CD4-positive, alpha-beta T cell treated with Interleukin-10 for 1 hour (primary cell): ENCODE measurements at places on chromosomes 4 and X.

- DNase-seq, result no peak
Measured at GRCh38 chr4:499567-499966, 557 bp downstream of the PIGG start.

DNA sequence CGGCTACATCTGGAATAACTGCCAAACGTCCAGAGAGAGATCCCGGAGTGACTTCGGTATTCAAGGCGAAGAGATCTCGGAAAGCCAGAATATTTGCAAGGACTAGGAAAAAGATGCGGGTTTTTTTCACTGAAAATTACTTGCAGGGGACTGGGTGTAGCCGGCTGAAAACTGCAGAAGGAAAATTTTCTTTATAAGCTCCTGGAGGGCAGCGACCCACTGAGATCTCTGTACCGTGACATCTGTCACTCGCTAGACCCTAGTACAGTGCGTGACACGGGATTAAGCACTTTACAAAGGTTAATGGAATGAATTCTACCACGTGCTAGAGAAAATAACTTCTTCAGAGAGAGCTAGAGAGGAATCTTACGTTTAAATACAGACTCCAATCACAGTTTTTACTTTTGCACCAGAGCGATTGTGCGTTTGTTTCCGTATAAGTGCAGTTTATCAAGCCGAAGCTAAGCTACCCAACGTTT lies 1.1 kb upstream of the LCORL start:
- no peak for DNase-seq

DNA sequence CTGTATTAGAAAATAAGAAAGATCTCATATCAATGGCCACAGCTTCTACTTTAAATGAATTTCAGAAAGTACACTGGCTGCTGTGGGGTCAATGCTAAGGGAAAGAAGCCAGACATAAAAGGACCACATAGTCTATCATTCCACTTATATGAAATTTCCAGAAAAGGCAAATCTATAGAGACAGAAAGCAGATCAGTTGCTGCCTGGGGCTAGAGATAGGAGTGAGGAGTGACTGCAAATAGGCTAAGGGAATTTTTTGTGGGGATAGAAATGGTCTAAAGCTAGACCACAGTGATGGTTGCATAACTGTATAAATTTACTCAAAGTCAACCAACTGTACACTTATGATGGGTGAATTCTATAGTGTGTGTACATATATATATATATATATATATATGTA lies 8.3 kb downstream of the GAB3 start:
- no peak for DNase-seq

GRCh38 chr4:150382028-150382427 lies 199.9 kb upstream of the MAB21L2 start:
- DNase-seq, result no peak

DNA sequence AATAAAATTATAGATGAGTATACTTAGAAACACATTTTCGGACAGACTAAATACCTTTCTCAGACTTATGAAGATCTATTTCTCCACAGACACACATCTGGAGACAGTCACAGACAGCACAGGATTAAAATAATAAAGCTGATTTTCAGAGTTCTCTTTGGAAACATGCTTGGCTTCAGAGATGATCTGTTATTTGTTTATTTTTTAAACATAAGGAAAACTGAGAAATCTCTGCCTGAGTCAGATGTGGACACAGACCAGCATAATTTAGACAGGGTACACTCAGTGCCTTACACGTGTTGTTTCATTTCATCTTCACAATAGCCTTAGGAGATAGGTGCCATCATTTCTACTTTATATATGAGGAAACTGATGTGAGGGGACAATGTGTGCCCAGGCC lies 92.1 kb downstream of the SLC9A7 start:
- DNase-seq, result no peak

- no peak for DNase-seq
Measured at GRCh38 chr4:40581254-40582140, 48.2 kb downstream of the RBM47 start.

GRCh38 chr4:153034681-153035080 lies 98.6 kb downstream of the FHDC1 start:
- DNase-seq, result no peak

DNA sequence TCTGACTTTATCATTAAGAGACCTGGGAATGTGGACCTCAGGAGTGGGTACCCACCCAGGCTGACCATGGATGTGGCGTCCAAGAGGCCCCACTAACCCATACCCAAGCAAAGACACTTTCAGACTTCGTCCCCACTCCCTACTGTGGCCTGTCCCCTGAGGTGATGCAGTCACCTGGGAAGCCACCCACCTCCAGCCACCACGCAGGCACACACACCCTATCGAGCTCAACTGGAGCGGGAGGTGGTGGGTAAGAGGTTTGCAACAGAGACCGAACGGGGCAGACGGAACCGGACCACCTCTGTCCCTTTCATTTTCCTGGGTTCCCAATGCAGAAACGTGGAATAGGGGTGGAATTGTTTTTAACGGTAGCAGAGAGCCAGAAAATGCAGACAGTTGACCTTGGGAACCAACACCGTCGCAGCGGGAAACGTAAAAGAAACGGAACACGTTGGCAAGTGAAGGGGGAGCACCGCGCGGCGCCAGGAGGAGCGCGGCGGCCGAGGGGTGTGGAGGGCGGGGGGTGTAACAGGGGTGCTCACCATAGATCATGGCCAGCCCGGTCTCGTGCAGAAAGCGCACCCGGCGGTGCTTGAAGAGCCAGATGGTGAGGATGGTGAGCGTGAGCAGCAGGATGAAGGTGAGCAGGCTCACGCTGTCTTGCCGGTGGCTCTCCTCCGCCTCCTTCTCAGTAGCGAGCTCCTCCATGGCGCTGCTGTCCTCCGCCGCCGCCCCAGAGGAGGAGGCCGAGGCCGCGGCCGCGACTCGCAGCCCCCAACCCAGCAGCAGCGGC lies 559 bp downstream of the SLC9A7 start:
- peak; percentile 0 for DNase-seq

DNA sequence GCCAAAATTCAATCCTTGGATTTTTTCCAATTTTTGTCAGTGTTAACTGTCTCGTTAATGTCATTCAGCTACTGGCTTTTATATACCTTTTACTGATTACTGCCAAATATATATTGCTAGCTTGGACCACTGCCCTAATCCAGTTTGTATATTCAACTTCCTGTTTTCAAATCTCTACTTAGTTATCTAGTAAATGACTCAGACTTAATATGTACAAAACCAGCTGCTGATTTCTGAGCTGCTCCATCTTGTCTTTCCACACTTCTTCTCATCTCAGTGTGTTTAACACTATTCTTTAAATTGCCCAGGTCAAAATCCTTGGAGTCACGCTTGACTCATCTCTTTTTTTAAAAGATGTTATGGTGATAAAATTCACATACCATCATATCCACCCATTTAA lies 1196.7 kb downstream of the RAPGEF2 start:
- DNase-seq, result no peak

GRCh38 chr4:95821867-95822266 lies 18.0 kb upstream of the PDHA2 start:
- no peak for DNase-seq

- no peak for DNase-seq
Measured at GRCh38 chr4:147286846-147287587, 193.9 kb upstream of the EDNRA start.

- no peak for DNase-seq
Measured at GRCh38 chr4:71221510-71222466, 117.0 kb upstream of the SLC4A4 start.

DNA sequence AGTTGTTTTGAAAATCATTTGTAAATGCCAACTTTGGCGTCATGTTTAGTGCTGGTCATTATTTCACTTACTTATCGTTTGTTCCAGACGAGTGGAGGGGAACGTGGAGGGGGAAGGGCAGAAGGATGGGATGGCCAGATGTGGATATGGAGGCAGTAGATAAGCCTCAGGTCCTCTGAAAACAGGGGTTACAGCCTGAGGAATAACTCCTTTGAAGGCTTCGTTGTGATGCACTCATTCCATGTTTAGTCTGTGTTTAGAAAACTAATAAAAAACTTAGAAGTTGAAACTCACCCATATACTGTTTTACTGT lies 1.1 kb downstream of the MOB1B start:
- DNase-seq, result no peak

DNA sequence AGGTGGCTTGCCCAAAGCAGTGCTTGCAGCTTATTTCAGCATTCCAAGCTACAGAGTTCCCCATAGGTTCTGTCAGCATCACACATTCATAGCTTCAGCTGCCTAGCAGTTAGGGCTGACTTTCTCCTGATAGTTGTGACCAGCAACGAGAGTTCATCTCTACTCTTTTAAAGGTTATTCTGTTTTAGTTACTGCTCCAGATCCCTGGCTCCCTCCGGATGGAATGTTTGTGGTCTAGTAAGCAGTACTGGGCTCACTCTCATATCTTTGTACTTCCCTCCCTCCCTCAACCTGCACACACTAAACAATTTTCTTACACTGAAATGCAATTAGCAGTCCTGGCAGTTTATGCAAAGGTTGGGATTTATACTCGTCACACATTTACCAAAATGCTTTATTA lies 43.9 kb downstream of the PTTG2 start:
- no peak for DNase-seq

GRCh38 chr4:181418496-181418895 lies 824.7 kb upstream of the TENM3 start:
- DNase-seq, result no peak

- DNase-seq, result no peak
Measured at GRCh38 chrX:10534611-10535010, 85.8 kb downstream of the MID1 start.

DNA sequence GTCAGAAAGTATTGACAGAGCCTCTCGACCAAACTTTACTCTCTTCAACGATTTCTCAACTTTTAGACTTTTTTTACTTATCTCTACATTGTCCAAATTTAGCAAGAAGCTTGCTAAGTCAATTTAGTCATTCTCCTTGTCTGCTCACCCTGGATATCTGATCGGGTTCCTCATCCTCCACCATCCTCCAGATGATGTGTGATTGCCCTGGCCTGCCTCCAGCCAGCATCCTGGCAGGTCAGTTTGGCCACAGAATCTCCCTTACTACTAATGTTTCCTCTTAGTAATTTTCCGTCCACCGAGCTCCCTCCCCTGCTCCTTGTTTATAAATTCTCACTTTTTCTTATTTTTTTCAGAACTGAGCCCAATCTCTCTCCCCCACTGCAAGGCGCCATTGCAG lies 167.9 kb upstream of the ZFP42 start:
- DNase-seq, result no peak

DNA sequence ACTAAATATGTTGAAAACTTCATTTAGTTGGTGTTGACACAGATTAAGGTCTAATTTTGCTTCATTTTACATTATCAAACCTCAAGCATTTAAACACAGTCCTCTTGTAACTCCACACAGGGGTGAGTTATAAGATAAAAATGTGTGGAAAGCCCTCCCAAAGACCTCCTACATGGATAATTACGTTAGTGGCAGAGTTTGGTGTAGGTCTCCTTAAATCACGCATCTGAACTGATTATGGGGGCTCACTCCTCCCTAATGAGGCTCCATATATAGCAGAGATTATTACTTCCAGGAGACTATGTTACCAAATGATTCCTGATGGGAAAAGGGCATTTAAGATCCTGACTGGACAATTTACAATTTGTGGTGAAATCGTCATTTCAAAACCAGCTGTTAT lies 32.2 kb upstream of the VCX3B start:
- no peak for DNase-seq

DNA sequence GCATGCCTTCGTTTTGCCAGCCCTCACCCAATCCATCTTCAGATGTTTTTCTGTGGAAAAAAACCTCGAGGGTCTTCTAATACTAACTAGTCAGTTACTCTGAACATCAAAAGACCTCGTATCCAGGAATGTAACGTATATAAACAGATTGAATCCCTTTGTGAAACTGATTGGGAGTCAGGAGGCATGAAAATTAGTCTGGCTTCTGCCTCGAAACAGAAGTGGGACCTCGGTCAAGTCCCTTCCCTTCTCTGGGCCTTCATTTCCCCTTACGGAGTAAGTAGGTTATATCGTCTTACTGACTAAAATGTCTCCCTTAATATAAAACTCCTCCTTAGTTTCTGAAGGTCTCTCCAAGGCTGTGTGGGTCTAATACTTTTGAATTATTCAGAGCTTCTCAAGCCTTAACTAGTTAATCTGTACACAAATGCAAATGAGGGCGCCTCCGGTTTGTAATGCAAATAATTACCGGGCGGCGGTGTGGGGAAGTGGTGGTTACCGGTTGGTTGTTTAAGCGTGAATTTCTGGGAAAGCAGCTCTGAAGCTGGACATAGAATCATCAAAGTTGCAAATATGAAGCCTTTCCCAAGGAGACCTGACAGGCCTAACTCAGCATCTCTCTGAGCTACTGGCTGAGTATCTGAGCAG lies 11.4 kb upstream of the NKRF start:
- DNase-seq, result no peak

DNA sequence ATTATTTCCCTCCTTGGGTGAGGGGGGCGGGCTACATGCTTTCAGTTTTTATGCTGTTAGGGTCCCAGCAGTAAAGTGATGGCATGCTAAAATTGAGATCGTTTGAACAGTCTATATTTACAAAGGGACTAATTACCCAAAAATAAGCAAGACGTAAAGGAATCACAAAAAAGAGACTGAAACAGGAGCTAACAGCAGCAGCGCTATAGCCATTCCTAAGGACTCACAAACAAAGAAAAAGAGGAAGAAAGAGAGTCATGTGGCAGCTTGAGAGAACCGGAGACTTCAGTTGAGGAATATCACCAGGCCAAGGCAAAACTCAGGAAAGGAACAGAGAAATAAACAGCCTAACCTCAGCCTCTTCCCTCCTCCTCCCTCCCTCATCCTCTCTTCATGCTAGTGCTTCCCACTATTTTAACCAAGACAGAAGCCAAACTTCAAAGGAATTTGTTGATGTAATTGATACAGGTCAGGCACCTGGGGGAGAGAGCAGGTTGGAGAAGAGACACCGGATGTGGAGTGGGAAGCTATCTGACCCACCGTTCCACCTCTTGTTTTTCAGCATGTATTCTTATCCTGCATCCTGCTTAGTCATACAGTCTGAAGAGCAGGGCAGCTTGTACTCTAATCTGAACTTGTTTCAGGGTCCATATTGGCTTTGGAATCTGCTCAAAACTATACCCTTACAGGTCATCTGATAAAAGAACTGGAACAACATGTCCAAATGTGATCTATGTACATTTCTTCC lies 383.7 kb downstream of the NAF1 start:
- DNase-seq, result no peak

DNA sequence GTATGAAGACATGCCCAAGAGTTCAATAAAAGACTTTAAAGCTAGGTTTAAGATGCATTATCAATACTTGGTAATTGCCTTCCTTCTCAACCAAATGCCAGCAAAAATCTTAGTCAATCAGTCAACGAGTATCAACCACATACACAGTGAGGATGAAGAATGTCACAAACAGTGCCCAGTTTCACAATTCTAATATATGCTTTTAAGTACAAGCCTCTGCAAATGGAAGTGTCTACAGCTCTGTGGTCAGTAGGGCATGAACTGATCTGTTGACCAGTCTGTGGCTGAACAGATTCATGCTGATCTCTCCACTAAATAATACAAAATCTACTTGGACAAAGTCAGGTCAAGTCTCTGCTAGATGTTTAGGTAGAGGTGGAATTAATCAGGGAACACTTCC lies 27.9 kb downstream of the PPARGC1A start:
- no peak for DNase-seq

- peak; percentile 17 for DNase-seq
Measured at GRCh38 chrX:56762220-56762619, 33.2 kb downstream of the NBDY start.

GRCh38 chr4:6338951-6339817 lies 69.5 kb downstream of the WFS1 start:
- DNase-seq, result no peak
